ENCODE measurements at places on chromosomes 13 and 19.

DNA sequence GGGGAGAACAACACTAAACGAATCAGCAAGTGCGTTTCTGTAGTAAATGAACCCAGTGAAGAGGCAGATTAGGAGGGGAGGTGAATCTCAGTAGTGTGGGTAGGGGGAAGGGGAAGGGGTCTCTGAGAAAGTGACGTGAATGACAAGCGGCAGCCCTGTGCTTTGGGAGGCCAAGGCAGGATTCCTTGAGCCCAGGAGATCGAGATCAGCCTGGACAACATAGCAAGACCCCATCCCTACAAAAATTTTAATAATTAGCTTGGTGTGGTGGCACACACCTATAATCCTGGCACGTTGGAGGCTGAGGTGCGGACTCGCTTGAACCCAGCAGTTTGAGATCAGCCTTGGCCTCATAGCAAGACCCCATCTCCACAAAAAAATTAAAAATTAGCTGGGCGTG, 8.1 kb downstream of the PLK5 start:
- H3K27me3 ChIP-seq, result peaks cover 6% of the 10 kb centered on the region
- no peak for DNase-seq
- no peak overlapping the region for H3K4me3 ChIP-seq
- H3K36me3 ChIP-seq, result no peaks in the 10 kb centered on the region

DNA sequence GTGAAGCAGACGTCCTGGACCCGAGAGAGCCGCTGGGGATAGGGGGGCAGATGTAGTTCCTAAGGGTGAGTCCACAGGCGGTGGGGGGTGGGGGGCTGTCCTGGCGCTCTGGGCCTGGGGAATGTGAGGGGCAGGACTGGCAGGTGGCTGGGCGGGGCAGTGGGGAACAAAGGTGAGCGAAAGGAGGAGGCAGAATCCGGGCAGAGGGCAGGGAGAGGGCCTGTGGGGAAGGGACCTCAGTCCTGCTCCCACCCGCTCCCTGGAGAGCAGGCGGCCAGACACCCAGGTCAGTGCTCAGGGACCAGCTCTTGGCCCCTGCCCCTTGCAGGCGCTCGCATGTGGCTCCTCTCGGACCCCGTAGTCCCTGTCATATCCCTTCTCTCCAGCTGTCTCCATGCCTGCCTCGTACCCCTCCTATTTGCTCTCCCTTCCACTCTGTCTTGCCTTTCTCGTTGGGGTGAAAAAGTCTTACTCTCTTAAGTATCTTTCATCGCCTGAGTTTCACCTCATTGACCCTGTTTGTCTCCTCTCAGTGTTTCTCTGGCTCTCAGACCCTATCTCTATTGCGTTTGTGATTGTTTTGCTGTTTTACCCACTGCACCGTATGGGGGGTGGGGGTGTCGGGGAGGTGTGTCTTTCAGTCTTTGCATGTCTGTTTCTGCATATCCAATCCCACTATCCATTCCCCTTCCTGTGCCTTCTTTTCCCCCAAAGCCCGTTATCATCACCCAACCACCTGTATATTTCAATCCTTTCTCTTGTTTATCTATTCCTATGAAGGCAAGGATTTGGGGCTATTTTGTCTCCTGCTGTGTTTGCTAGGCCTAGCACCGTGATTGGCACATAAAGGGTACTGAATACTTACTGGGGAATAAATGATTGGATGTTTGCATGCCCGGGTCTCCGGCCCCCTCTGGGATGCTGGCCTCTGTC, 5.8 kb downstream of the SPHK2 start:
- H3K27me3 ChIP-seq, result no peaks in the 10 kb centered on the region
- peaks cover 31% of the 10 kb centered on the region for H3K4me1 ChIP-seq
- H3K27ac ChIP-seq, result peak overlapping the region; percentile 94

DNA sequence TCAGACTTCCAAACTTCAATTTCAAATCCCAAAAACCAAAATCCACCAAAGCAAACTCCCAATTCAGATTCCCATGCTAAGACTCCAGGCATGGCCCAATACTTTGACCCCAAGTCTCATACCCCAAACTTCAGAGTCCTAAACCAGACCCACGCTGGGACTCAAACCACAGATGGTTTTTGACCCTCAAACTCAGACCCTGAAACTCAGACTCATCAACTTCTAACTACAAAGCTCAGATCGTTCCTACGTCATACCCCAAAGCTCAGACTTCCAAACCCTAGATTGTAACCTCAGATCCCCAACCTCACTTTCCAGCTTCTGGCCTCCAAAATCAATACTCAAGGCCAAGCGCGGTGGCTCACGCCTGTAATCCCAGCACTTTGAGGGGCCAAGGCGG, 11.9 kb downstream of the RYR1 start:
- peaks cover 28% of the 10 kb centered on the region for H3K27me3 ChIP-seq
- no peak overlapping the region for H3K4me3 ChIP-seq
- DNase-seq, result no peak
- no peaks in the 10 kb centered on the region for H3K4me1 ChIP-seq
- no peaks in the 10 kb centered on the region for H3K36me3 ChIP-seq

DNA sequence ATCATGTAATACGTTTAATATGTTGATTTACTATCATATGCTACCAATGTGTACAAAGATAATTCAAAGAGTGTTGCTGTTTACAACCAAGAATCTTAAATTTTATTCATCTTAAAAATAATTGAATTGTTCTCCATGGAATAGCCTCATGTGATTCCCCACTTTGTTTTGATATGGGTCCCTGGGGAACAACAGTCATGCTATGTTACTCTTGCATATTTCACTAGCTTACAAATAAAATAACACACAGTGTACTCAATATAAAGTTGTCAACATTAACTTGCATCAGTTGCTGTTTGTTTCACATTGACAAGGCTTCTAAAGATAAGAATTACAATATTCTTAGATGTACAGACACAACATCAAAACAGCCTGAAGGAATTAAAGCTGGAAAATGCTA, 2.3 kb downstream of the ENOX1 start:
- H3K36me3 ChIP-seq, result no peaks in the 10 kb centered on the region
- no peak for DNase-seq
- H3K4me3 ChIP-seq, result no peak overlapping the region
- peaks cover 19% of the 10 kb centered on the region for H3K4me1 ChIP-seq

GRCh38 chr19:48672994-48673393, at the start of gene NTN5:
NTN5 (minus strand) TSS chr19:48673017; CDS start chr19:48670986, 2,031 bp downstream.
- no peaks in the 10 kb centered on the region for H3K36me3 ChIP-seq
- DNase-seq, result no peak
- H3K27ac ChIP-seq, result no peak within 1 kb of the TSS
- no peak within 1 kb of the TSS for H3K4me3 ChIP-seq
- H3K4me1 ChIP-seq, result peaks cover 8% of the 10 kb centered on the region

DNA sequence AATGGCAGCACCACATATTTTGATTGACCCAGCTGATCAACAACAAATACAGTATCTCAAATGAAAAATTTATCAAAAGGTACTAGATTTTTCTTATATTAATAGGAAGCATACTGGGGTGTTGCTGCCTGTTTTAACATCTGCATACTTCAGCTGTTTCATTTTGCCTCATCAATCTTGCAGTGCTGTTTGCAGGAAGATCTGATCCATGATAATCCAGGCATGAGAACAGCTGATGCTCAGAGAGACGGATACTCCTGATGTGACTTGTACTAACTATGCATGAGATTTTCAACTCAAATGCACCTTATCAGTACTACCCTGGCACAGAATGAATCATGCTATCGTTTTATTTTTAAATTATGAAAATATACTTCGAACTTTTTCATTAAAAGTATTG, 2136.8 kb downstream of the PCDH9 start:
- H3K27ac ChIP-seq, result no peak overlapping the region
- H3K4me1 ChIP-seq, result 0 out of 2 replicates have a peak, but pooled peaks cover 9% of the 10 kb centered on the region
- H3K36me3 ChIP-seq, result peaks cover 6% of the 10 kb centered on the region
- no peak for DNase-seq
- no peaks in the 10 kb centered on the region for H3K27me3 ChIP-seq

- peak; percentile 25 for DNase-seq
- H3K27me3 ChIP-seq, result peaks cover 9% of the 10 kb centered on the region
- peak overlapping the region; percentile 99 for H3K4me3 ChIP-seq
- H3K4me1 ChIP-seq, result peaks cover 19% of the 10 kb centered on the region
- peak overlapping the region; percentile 99 for H3K27ac ChIP-seq
- no peaks in the 10 kb centered on the region for H3K36me3 ChIP-seq
These were observed 158.4 kb downstream of the RNF17 start for GRCh38 chr13:24922387-24922744.

- H3K4me3 ChIP-seq, result no peak overlapping the region
- no peaks in the 10 kb centered on the region for H3K36me3 ChIP-seq
- no peak overlapping the region for H3K27ac ChIP-seq
- H3K27me3 ChIP-seq, result no peaks in the 10 kb centered on the region
- peaks cover 18% of the 10 kb centered on the region for H3K4me1 ChIP-seq
These were observed 138.9 kb upstream of the RFC3 start for GRCh38 chr13:33678906-33679657.

- peak overlapping the region; percentile 75 for H3K4me3 ChIP-seq
- no peaks in the 10 kb centered on the region for H3K27me3 ChIP-seq
- peaks cover 41% of the 10 kb centered on the region for H3K4me1 ChIP-seq
- no peaks in the 10 kb centered on the region for H3K36me3 ChIP-seq
- no peak for DNase-seq
- H3K27ac ChIP-seq, result peak overlapping the region; percentile 64
These were observed 150.4 kb downstream of the PDS5B start for GRCh38 chr13:32736648-32737047.

DNA sequence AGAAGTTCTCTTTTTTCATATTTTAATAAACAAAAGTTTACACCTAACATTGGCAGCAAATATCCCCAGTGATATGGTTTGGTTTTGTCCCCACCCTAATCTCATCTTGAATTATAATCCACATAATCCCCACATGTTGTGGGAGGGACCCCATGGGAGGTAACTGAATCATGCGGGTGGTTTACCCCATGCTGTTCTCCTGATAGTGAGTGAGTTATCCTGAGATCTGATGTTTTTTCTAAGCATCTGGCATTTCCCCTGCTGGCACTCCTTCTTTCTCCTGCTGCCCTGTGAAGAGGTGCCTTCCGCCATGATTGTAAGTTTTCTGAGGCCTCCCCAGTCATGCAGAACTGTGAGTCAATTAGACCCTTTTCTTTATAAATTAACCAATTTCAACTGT, 214.7 kb downstream of the SLITRK1 start:
- no peak for DNase-seq
- no peak overlapping the region for H3K27ac ChIP-seq
- H3K27me3 ChIP-seq, result no peaks in the 10 kb centered on the region
- H3K4me3 ChIP-seq, result no peak overlapping the region
- peaks cover 15% of the 10 kb centered on the region for H3K36me3 ChIP-seq

Data from HFFc6 (cell line).